ENCODE measurements at places on chromosomes 16 and 17.

GRCh38 chr17:76512366-76513305 lies 11.4 kb upstream of the RHBDF2 start:
- no peak for DNase-seq

DNA sequence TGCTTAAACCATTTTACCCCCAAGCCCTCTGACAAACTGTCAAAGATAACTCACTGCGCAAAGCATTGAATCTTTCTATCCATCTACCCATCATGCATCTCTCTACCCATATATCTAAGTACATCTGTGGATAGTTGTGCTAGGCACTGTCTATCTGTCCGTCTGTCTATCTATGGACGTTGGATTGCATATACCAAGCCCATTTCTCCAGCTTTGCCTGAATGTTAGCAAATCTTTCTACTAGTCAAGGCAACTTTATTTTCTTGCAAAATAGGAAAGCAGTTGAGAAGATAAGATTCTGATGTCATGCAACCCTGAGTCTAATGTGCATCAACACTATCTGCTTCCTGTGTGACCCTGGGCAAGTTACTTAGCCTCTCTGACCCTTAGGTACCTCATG lies 117.2 kb downstream of the XYLT1 start:
- DNase-seq = no peak

GRCh38 chr17:68239632-68240366 lies 8.0 kb upstream of the AMZ2 start:
- DNase-seq = no peak

- no peak for DNase-seq
Observed at GRCh38 chr17:58332778-58333735, 4.5 kb upstream of the TSPOAP1 start.

DNA sequence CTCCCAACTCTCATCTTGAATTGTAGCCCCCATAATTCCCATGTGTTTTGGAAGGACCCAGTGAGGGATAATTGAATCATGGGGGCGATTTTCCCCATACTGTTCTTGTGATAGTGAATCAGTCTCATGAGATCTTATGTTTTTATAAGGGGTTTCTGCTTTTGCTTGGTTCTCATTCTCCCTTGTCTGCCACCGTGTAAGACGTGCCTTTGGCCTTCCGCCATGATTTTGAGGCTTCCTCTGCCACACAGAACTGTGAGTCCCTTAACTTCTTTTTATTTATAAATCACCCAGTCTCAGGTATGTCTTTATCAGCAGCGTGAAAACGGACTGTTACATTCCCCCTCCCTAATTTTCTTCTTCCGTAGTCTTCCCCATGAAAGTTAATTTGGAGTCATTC lies 124.0 kb downstream of the ABCA8 start:
- DNase-seq = no peak

- DNase-seq = no peak
Observed at GRCh38 chr16:47043970-47044684, 70.7 kb upstream of the DNAJA2 start.

DNA sequence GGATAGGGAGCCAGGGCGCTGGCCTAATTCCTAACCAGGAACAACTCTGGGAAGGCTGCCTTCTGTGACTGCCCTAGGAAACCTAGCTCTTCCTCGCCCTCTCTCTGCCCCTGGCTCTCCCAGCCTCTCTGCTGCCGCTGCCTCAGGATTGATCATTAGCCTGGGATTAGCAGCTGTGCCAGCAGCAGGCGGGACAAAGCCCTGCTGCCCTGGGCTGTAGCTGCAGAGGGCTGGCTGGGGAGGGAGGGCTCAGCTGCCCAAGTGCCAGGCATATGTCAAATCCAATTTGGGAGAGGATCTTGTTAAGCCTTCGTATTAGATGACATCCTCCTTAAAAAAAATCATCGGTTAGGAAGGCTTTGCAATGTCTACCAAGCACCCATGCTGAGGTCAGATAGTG lies 144.8 kb upstream of the CCL2 start:
- DNase-seq = no peak

DNA sequence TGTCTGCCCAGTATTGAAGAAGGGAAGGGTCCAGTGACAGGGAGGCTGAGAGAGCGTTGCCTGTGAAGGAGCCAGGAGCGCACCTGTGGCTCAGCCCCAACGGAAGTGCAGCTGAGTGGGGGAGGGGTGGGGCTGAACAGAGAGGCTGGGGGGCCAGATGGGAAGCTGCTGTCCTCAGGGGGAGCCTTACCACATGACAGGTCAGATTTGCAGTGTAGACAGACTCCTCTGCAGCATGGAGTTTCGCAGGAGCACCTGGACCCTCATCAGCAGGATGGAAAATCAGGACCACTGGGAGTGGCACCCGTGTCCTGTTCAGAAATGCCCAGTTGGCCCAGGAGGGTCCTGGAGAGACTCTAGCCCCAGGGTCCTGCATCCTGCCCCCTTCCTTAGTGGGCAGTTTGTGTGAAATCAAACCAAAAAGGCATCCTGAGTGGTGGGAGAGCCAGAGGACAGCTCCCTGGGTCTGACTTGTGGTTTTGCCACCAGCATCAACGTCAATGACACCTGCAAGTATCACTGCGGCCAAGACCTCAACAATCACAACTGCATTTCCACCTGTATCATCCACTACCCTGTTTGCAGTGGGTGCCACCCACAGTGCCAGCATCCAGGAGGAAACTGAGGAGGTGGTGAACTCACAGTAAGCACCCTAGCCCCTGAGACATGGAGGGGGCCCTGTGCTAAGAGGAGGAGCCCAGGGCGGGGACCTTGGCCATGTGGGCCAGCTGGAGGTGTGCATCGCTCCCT lies 7.8 kb downstream of the CD300A start:
- no peak for DNase-seq

Data from iris pigment epithelial cell (primary cell).